ENCODE measurements at places on chromosomes 2 and 18. TPM values are rescaled to one million over a fixed set of nuclear protein-coding genes. Genes with fewer than 3 reads are reported as not detected.

ALPI gene
- total RNA-seq: not detected

TLX2 gene
- not detected for total RNA-seq

ASB3 gene
- 23.0 TPM for total RNA-seq

MAL gene
- not detected for total RNA-seq

KIF5C gene
- total RNA-seq: 0.13 TPM

C2orf80 gene
- total RNA-seq: not detected

MC4R gene
- 0.32 TPM for total RNA-seq

CERS6 gene
- total RNA-seq: 17.8 TPM

IL18R1 gene
- 1.5 TPM for total RNA-seq

NOL4 gene
- not detected for total RNA-seq

- DNase-seq: peak; percentile 26
Measured at GRCh38 chr2:98476192-98476868, 31.7 kb downstream of the INPP4A start.

- no peak for DNase-seq
Measured at GRCh38 chr2:95232232-95232631, 24.9 kb downstream of the ZNF892 start.

DNA sequence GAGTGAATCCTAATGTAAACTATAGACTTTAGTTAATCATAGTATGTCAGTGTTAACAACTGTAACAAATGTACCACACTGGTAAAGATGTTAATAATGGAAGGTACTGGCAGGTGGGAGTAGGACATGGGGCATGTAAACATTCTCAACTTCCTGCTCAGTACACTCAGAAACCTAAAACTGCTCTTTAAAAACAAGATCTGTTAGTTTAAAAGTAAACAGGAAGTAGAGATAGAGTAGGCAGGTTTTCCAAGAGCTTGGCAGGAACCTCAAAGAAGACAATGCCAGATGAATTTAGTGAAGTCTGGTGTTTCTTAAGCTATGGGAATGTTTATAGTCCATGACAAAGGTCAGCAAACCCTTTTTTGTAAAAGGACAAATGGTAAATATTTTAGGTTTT is 46.6 kb downstream of the CCDC138 start:
- DNase-seq: no peak

DNA sequence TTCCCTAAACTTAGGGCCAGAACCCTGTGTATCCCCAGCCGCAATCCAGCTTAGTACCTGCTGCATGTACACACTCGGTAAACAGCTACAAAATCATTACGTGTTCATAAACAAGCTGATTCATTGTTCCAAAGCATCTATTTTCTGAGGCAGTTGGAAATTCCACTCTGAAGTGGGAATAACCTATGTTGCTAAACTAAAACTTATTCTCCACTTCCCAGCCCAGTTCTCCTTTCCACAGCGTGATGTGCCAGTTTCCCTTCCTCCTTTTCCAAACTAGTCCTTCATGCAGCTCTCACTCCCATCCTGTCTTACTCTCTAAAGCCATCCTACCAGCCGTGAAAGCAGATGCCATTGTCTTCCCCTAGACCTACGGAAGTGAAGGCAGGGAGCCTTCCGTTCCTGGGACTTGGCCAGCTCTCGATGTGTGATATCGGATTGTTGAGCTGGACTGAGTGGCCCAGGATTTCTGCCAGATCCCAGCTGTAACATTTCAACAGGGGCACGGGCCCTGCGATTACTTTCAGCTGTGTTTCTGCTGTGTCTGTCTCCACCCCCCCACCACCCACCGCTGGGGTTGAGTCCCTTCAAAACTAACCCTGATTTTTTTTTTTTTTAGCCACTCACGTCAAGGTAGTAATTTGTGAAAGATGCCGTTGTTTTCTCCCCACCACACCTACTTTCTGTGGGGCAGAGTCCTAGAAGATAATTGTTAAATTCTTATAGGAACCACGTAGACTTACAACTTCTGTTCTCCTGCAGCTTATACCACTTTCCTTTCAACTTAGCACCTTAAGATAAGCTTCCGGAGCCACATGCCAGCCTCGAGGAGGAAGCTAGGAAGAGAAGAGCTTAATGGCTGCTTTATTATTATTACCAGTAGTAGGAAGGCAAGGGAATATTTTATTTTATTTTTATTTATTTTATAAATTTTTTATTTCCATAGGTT is 100.9 kb downstream of the CRIM1 start:
- DNase-seq: peak; percentile 59

- no peak for DNase-seq
Measured at GRCh38 chr2:124834331-124834730, 809.2 kb downstream of the CNTNAP5 start.

GRCh38 chr2:236748385-236748784 is 178.8 kb downstream of the ACKR3 start:
- peak; percentile 29 for DNase-seq

GRCh38 chr2:147547440-147547839 is 297.4 kb upstream of the ACVR2A start:
- DNase-seq: peak; percentile 47

DNA sequence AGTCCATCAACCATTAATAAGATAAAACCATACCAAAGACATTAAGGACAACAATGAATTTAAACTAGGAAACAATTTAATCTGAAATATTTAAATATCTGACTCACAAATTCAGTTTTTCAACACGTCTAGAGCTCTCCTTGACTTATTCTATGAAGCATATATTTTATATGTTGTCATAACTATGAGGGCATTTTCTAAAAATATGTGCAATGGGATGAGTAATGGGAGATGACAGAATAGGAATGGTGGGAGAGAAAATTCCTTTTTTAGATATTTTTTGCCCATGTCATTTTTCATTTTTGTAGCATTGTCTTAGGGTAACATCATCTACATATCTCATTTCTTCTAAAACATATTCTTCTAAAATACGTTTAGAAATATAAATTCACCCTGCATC is 79.2 kb upstream of the CDH2 start:
- DNase-seq: no peak

All from GM23248 (cell line).